ENCODE measurements at places on chromosomes 7 and 10. TPM values are rescaled to one million over a fixed set of nuclear protein-coding genes. Genes with fewer than 3 reads are reported as not detected.

Gene ZNF12
- 40.6 TPM for polyA plus RNA-seq

Gene C10orf53
- not detected for polyA plus RNA-seq

Gene RASA4B
- polyA plus RNA-seq = 6.6 TPM

Gene CYP2E1
- polyA plus RNA-seq = 0.93 TPM

Gene TRIM4
- polyA plus RNA-seq = 41.1 TPM

Gene ANKIB1
- 42.7 TPM for polyA plus RNA-seq

Gene TMEM225B
- polyA plus RNA-seq = 2.5 TPM

Gene OGDHL
- 41.4 TPM for polyA plus RNA-seq

Gene FAM25C
- not detected for polyA plus RNA-seq

Gene VWA2
- polyA plus RNA-seq = 1.6 TPM

Gene MOGAT3
- polyA plus RNA-seq = 0.60 TPM

Gene PDE6C
- polyA plus RNA-seq = 0.24 TPM

Gene SPOCK2
- 150 TPM for polyA plus RNA-seq

Gene EMX2
- polyA plus RNA-seq = 189 TPM

Gene KCND2
- polyA plus RNA-seq = 1.7 TPM

Gene SFMBT2
- 6.6 TPM for polyA plus RNA-seq

Gene GRM3
- 0.37 TPM for polyA plus RNA-seq

Gene HEPACAM2
- 8.1 TPM for polyA plus RNA-seq

Gene ATOH7
- 1.7 TPM for polyA plus RNA-seq

Gene SLC29A4
- polyA plus RNA-seq = 15.9 TPM

Gene PTN
- 216 TPM for polyA plus RNA-seq

Gene BEND7
- polyA plus RNA-seq = 29.7 TPM

Gene SPDYE9
- 0.21 TPM for polyA plus RNA-seq

Gene TEX36
- polyA plus RNA-seq = not detected

Gene NKX2-3
- not detected for polyA plus RNA-seq

Gene GRB10
- 25.4 TPM for polyA plus RNA-seq

Gene PAX4
- polyA plus RNA-seq = not detected

Gene SCART1
- polyA plus RNA-seq = 0.98 TPM

Gene ABCC2
- 9.8 TPM for polyA plus RNA-seq

Gene CCDC6
- polyA plus RNA-seq = 43.5 TPM

Gene SEMA3A
- polyA plus RNA-seq = 19.2 TPM

Gene GHRHR
- 0.69 TPM for polyA plus RNA-seq

Gene TDRD1
- polyA plus RNA-seq = 0.04 TPM

Gene FAM24A
- not detected for polyA plus RNA-seq

Gene GJD4
- not detected for polyA plus RNA-seq
